SJSA1 (cell line): ENCODE measurements at places on chromosomes 16 and 17. TPM values are rescaled to one million over a fixed set of nuclear protein-coding genes. Genes with fewer than 3 reads are reported as not detected.

- H3K4me1 ChIP-seq, result peaks cover 12% of the 10 kb centered on the region
- peaks cover 9% of the 10 kb centered on the region for H3K27me3 ChIP-seq
- no peak overlapping the region for H3K4me3 ChIP-seq
Observed at GRCh38 chr16:2717383-2718263, 2.4 kb downstream of the PRSS27 start.

- H3K36me3 ChIP-seq, result peaks cover 25% of the 10 kb centered on the region
- peak overlapping the region; percentile 56 for H3K4me3 ChIP-seq
- DNase-seq, result peak; percentile 71
- H3K4me1 ChIP-seq, result peaks cover 50% of the 10 kb centered on the region
Observed at GRCh38 chr17:72121164-72122009, 567 bp downstream of the SOX9 start.

DNA sequence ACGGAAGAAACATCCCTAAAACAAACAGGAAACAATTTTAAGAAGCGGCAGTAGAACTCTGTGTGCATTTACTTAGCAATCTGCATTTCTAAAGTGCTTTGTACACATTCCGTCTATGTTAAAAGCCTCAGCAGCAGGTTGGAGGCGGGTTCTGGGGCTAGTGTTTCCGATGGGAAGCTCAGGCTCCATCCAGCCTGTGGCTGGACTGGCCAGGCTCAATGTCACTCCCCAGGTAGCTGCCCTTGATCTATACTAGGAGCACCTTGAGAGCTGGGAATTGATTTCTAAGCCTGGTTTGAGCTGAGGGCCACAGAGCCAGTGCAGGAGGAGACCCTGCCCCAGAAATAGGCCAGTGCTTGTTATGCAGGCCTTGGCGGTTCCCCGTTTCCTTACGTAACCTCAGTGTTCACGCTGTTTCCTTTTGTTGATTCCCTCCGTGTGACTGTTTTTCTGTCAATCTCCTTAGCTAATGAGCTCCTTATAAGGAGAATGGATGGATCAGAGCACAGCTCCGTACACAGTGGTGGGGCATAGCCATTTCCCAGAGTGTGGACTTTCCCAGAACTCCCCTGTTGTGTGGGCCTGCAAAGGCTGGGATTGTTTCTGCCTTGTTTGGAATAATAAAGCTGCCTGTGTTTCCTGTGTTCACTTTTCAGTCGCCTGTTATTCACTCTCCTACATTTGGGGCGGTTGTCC lies 21.4 kb downstream of the ADORA2B start:
- no peaks in the 10 kb centered on the region for H3K27me3 ChIP-seq
- 0 out of 2 replicates have a peak, but pooled peaks cover 5% of the 10 kb centered on the region for H3K36me3 ChIP-seq
- DNase-seq, result peak; percentile 24
- H3K27ac ChIP-seq, result 0 out of 2 replicates have a peak overlapping the region, but pooled peaks have one; percentile 15
- no peak overlapping the region for H3K4me3 ChIP-seq
- H3K4me1 ChIP-seq, result peaks cover 73% of the 10 kb centered on the region

GRCh38 chr16:85324488-85324887 lies 212.2 kb upstream of the CIBAR2 start:
- H3K36me3 ChIP-seq, result no peaks in the 10 kb centered on the region; the same call in 1 of the 2 replicates
- no peak for DNase-seq
- H3K4me3 ChIP-seq, result no peak overlapping the region

DNA sequence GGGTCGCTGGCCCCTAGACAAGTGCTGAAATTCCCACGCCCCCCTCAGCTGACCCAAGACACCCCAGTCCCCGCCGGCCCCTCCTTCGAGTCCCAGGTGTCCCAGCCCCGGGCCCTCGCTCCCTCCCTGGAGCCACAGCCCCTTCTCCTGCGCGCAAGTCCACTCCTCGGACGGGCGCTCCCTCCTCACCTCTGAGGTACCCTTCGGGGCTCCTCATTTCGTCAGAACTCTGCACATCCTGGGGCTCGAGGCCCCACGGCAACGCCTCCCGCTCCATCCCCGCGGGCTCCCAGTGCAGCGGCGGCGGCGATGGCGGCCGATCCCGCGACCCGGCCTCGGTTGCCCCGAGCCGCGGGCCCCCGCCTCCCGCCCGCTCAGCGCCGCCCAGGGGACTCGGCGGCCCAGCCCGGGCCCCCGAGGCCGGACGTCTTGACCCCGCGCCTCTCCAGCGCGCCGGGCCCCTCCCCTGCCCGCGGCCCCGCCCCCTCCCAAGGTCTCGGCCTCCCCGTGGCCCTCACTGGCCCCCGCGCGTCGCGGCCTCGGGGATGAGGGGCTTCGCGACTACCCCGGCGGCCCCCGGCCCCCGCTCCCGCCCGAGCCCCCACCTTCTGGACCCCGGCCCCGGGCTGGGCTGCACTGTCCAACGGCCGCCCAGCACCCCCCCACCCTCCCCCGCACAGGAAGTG lies at the start of gene ZNF768:
Gene ZNF768 (minus strand): TSS at position 430 of the 686 bp plus-strand sequence. CDS start 153 bp downstream, at position 277.
- H3K27ac ChIP-seq, result peak within 1 kb of the TSS; percentile 68
- no peaks in the 10 kb centered on the region for H3K27me3 ChIP-seq
- H3K4me1 ChIP-seq, result peaks cover 12% of the 10 kb centered on the region
- DNase-seq, result peak; percentile 27
- H3K36me3 ChIP-seq, result peaks cover 20% of the 10 kb centered on the region
- H3K4me3 ChIP-seq, result peak within 1 kb of the TSS; percentile 81

GRCh38 chr17:46109603-46110189 lies 83.5 kb downstream of the KANSL1 start:
- H3K4me3 ChIP-seq, result no peak overlapping the region
- H3K36me3 ChIP-seq, result 0 out of 2 replicates have a peak, but pooled peaks cover 4% of the 10 kb centered on the region
- no peaks in the 10 kb centered on the region; the same call in 1 of the 2 replicates for H3K27me3 ChIP-seq
- no peak overlapping the region for H3K27ac ChIP-seq
- DNase-seq, result no peak
- H3K4me1 ChIP-seq, result peaks cover 15% of the 10 kb centered on the region

DNA sequence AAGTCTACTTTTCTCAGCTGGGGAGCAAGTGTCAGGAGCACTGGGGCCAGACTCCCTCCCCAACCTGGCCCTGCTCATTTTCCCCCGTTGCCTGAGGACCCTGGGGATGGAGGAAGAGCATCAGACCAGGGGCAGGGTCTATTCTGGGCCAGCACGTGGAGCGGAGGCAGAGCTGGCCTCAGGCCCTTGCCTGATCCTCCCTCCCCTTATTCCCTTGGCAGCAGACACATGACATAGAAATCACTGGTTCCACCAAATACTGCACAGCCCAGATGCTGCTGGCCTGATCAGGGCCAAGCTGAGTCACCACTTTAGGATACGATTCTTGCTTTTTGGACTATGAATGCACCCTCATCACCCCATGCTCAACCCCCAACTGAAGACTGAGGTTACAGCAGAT lies 15.8 kb upstream of the AGRP start:
- no peaks in the 10 kb centered on the region for H3K4me1 ChIP-seq
- no peak overlapping the region for H3K27ac ChIP-seq
- H3K27me3 ChIP-seq, result no peaks in the 10 kb centered on the region
- DNase-seq, result no peak
- H3K4me3 ChIP-seq, result no peak overlapping the region

GRCh38 chr16:70253291-70254106 lies 1.8 kb upstream of the EXOSC6 start:
- DNase-seq, result peak; percentile 64
- no peak overlapping the region for H3K27ac ChIP-seq
- peaks cover 82% of the 10 kb centered on the region for H3K36me3 ChIP-seq
- H3K4me1 ChIP-seq, result peaks cover 36% of the 10 kb centered on the region

DNA sequence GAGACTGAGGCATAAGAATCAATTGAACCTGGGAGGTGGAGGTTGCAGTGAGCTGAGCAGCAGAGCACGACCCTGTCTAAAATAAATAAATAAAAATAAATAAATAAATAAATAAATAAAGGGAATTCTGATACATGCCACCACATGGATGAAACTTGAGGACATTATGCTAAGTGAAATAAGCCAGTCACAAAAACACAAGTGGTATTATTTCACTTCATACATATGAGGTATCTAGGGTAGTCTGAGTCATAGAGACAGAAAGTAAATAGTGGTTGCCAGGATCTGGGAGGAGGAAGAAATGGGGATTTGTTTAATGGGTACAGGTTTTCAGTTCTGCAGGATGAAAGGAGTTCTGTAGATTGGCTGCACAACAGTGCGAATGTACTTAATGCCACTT lies 16.3 kb downstream of the PIPOX start:
- H3K27me3 ChIP-seq, result no peaks in the 10 kb centered on the region
- no peak for DNase-seq
- no peak overlapping the region for H3K4me3 ChIP-seq
- H3K36me3 ChIP-seq, result no peaks in the 10 kb centered on the region
- no peaks in the 10 kb centered on the region for H3K4me1 ChIP-seq

GRCh38 chr16:29028457-29029167 lies 43.8 kb downstream of the LAT start:
- no peak for DNase-seq
- peak overlapping the region; percentile 80 for H3K27ac ChIP-seq
- no peaks in the 10 kb centered on the region for H3K27me3 ChIP-seq
- peaks cover 19% of the 10 kb centered on the region for H3K4me1 ChIP-seq
- H3K4me3 ChIP-seq, result no peak overlapping the region

DNA sequence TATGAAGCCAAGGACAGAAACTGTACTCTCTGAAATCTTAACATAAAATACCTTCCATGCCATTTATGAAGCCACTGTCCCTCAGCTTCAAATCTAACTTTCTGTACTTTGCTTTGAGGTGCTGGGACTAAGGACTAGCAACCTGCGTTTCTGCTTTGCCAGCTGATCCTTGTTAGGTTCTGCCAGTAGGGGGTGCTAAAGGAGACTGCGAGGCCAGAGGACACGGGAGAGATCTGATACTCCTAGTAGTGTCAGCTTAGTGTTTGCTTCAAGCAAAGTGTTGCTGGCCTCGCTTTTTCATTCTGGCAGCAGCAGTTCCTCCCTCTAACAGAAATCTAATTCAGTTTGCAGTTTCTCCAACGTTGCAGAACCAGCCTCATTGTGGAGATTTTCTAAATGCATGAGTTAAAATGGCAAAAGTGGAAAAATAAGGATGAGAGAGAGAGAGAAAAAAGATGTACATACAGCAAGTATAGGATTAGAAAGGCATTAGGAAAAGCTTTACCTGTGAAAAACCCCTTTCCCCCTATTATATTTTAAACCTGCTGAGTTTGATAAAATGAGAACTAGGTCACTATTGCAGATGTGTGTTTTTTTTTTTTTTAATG lies 297.5 kb downstream of the CA10 start:
- H3K4me3 ChIP-seq, result no peak overlapping the region
- no peaks in the 10 kb centered on the region for H3K27me3 ChIP-seq

DNA sequence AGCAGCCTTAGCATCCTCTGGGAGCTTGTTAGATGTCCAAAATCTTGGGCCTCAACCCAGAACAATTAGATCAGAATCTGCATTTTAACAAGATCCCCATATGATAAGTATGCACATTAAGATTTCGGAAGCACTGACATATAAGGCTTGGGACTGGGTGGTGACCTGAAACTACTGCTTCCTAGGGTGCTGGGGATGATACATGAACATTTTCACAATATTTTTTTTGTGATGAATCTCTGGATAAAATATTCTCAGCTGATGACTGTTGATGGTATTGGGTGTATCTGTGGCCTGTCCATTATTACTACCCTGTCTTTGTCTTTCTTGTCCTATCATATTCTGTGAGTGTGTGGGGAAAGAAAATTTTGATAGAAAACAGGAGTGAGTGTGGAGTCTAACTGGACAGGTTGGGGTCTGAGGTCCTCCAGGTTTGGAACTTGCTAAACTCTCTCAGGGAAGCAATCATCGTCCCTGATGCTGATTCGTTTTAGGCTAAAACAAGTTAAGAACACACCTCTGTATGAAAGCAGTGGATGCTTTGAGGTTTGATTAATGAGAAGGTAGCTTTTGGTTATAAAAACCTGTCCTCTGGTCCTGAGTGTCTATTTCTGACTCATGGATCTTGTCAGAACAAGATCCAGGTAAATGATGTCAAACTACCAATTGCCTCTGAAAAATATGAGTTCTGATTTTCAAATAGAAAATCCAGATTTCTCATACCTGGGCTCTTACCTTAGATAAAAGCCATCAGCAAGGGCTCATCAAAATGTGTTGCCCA lies 23.2 kb downstream of the KRT23 start:
- peak overlapping the region; percentile 94 for H3K27ac ChIP-seq
- peaks cover 37% of the 10 kb centered on the region for H3K4me1 ChIP-seq
- no peaks in the 10 kb centered on the region for H3K27me3 ChIP-seq
- DNase-seq, result no peak
- no peaks in the 10 kb centered on the region for H3K36me3 ChIP-seq

DNA sequence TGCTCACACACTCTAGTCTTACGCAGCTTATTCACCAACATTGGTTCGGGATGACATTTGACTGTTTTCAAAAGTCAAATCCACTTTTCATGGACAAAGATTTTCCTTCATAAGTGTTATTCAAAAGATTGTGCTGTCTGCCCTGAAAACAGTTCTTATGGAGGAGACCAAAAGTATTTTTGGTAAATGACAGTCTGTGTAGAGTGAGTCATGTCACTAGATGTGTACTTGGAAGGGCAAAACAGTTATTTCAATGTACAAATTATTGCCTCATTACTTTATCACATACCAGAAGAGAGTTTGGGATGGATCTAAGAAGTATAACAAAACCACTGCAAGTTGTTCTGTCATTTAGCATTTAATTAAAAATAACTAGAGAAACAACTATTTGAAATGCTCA lies 265.6 kb downstream of the CDH13 start:
- peaks cover 12% of the 10 kb centered on the region for H3K4me1 ChIP-seq
- no peaks in the 10 kb centered on the region for H3K27me3 ChIP-seq
- no peak overlapping the region for H3K27ac ChIP-seq
- DNase-seq, result no peak
- no peaks in the 10 kb centered on the region for H3K36me3 ChIP-seq

DNA sequence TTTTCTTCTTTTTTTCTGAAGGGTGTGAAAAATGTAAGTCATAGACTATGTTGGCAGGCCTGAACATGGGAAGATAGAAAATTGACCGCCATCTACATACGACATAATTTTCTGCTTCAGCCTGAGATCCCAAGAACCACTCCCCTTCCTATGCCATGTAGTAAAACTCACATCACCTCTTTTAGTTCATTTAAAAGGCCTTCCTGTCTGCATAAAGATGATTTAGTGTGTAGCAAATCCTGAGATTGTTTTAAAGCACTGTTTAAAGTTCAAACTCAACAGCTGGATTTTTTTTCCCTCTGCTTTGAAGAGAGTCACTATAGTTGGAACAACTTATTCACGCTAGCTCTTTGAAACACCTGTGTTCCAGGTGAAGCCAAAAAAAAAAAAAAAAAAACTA lies 101.5 kb downstream of the NLK start:
- H3K4me3 ChIP-seq, result no peak overlapping the region
- H3K36me3 ChIP-seq, result 0 out of 2 replicates have a peak, but pooled peaks cover 8% of the 10 kb centered on the region
- no peak overlapping the region for H3K27ac ChIP-seq
- no peak for DNase-seq

- no peak for DNase-seq
- peak overlapping the region; percentile 97 for H3K27ac ChIP-seq
- peaks cover 53% of the 10 kb centered on the region for H3K4me1 ChIP-seq
- no peak overlapping the region for H3K4me3 ChIP-seq
- H3K27me3 ChIP-seq, result no peaks in the 10 kb centered on the region
Observed at GRCh38 chr17:69762359-69762758, 312.7 kb upstream of the KCNJ16 start.

GRCh38 chr16:77298418-77299360 lies 99.5 kb downstream of the SYCE1L start:
- H3K27me3 ChIP-seq, result no peaks in the 10 kb centered on the region
- H3K4me3 ChIP-seq, result no peak overlapping the region
- peak overlapping the region; percentile 79 for H3K27ac ChIP-seq
- H3K36me3 ChIP-seq, result no peaks in the 10 kb centered on the region

The CCL17 gene
- not detected in 2 replicates for total RNA-seq

The DCUN1D3 gene
- total RNA-seq, result 14.0 and 17.7 TPM in 2 replicates

The HSPB9 gene
- total RNA-seq, result not detected in 2 replicates

The KRTAP2-3 gene
- not detected in 2 replicates for total RNA-seq

The WFDC1 gene
- 125 and 143 TPM in 2 replicates for total RNA-seq

The CHTF8 gene
- 37.6 and 43.1 TPM in 2 replicates for total RNA-seq
